ENCODE measurements at places on chromosomes 4 and X.

DNA sequence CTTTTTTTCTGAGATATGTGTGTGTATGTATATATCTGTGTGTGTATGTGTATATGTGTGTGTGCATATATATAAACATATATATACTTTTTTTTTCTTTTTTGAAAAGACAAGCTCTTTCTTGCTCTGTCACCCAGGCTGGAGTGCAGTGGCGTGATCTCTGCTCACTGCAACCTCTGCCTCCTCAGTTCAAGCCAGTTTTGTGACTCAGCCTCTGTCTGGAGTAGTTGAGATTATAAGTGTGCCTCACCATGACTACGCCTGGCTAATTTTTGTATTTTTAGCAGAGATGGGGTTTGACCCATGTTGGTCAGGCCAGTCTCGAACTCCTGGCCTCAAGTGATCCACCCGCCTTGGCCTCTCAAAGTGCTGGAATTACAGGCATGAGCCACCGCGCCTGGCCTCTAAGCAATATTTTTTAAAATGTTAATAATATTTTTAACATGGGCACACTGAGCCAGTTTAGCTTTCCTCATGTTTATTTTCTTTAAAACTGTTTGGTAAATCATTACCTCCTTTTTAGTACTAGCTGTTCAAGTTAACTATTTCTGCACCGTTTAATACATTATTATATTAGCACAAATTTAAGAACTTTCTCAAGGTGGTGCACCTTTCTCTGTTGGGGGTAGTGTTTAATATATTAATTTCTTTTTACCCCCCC, 33.3 kb downstream of the BBS12 start:
- DNase-seq: peak; percentile 94
- peak overlapping the region; percentile 99 for H3K27ac ChIP-seq
- peak overlapping the region; percentile 60 for H3K4me3 ChIP-seq
- H3K4me1 ChIP-seq: peaks cover 42% of the 10 kb centered on the region

- H3K27me3 ChIP-seq: no peaks in the 10 kb centered on the region
- no peak overlapping the region for H3K27ac ChIP-seq
- no peaks in the 10 kb centered on the region for H3K36me3 ChIP-seq
Measured at GRCh38 chr4:88993246-88993645, 63.7 kb downstream of the FAM13A start.

GRCh38 chr4:100175858-100176257, 14.4 kb downstream of the DDIT4L start:
- no peak for DNase-seq
- peaks cover 1% of the 10 kb centered on the region for H3K4me1 ChIP-seq
- no peaks in the 10 kb centered on the region for H3K27me3 ChIP-seq
- no peaks in the 10 kb centered on the region for H3K36me3 ChIP-seq
- H3K4me3 ChIP-seq: no peak overlapping the region

- H3K36me3 ChIP-seq: no peaks in the 10 kb centered on the region
- DNase-seq: no peak
- H3K27ac ChIP-seq: no peak overlapping the region
- no peak overlapping the region for H3K4me3 ChIP-seq
Measured at GRCh38 chr4:44256414-44256813, 192.2 kb downstream of the KCTD8 start.

- no peak overlapping the region for H3K27ac ChIP-seq
- DNase-seq: no peak
- 0 out of 2 replicates have a peak, but pooled peaks cover 5% of the 10 kb centered on the region for H3K4me1 ChIP-seq
Measured at GRCh38 chr4:145784036-145784435, 104.1 kb downstream of the C4orf51 start.

- no peak overlapping the region for H3K4me3 ChIP-seq
- H3K27me3 ChIP-seq: no peaks in the 10 kb centered on the region
- H3K27ac ChIP-seq: no peak overlapping the region
- H3K36me3 ChIP-seq: no peaks in the 10 kb centered on the region
- no peak for DNase-seq
Measured at GRCh38 chr4:114494246-114494803, 104.3 kb upstream of the UGT8 start.

DNA sequence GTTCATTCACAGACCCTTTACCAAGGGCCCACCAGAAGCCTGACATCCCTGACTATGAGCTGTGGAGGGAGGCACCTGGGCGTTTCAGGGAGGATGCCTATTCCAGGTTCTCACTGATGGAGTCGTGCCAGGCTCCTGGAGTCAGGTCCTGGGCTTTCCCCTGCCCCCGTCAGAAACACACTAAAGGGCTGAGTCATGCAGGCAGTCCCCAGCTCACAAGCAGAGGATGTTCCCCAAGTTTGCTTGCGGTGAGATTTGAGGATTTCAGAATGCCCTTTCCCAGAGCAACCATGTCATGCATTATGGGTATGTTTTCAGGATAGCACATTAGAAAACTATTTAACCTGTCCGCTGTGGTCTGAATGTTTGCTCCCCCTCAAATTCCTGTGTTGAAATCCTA, 45.2 kb downstream of the FHDC1 start:
- no peak for DNase-seq
- no peaks in the 10 kb centered on the region for H3K27me3 ChIP-seq
- H3K4me1 ChIP-seq: peaks cover 10% of the 10 kb centered on the region
- H3K36me3 ChIP-seq: no peaks in the 10 kb centered on the region
- H3K27ac ChIP-seq: no peak overlapping the region

GRCh38 chrX:20382518-20383297, 116.0 kb upstream of the RPS6KA3 start:
- H3K27me3 ChIP-seq: no peaks in the 10 kb centered on the region
- H3K36me3 ChIP-seq: no peaks in the 10 kb centered on the region
- no peak overlapping the region for H3K4me3 ChIP-seq
- H3K27ac ChIP-seq: no peak overlapping the region
- DNase-seq: peak; percentile 41

DNA sequence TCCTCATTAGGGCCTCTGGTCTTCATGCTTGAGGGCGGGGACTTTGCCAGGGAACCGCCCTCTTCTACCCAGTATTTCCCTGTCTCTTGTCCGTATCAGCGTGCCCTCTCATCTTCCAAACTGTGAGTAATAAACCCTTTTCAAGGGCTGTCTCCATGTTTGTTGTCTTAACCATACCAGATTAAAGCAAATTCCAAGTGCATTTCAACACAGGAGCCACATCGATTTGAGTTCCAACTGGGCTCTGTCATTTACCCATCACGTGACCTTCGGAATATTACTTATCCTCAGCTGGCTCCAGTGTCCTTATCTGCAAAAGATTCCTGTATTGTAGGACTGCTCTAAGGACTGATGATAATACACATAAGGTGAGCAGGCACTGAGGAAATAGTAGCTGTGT, 6.4 kb upstream of the PHEX start:
- H3K4me3 ChIP-seq: no peak overlapping the region

GRCh38 chr4:152805818-152806217, 26.1 kb downstream of the ARFIP1 start:
- H3K27ac ChIP-seq: no peak overlapping the region
- H3K4me3 ChIP-seq: no peak overlapping the region
- H3K4me1 ChIP-seq: peaks cover 10% of the 10 kb centered on the region

DNA sequence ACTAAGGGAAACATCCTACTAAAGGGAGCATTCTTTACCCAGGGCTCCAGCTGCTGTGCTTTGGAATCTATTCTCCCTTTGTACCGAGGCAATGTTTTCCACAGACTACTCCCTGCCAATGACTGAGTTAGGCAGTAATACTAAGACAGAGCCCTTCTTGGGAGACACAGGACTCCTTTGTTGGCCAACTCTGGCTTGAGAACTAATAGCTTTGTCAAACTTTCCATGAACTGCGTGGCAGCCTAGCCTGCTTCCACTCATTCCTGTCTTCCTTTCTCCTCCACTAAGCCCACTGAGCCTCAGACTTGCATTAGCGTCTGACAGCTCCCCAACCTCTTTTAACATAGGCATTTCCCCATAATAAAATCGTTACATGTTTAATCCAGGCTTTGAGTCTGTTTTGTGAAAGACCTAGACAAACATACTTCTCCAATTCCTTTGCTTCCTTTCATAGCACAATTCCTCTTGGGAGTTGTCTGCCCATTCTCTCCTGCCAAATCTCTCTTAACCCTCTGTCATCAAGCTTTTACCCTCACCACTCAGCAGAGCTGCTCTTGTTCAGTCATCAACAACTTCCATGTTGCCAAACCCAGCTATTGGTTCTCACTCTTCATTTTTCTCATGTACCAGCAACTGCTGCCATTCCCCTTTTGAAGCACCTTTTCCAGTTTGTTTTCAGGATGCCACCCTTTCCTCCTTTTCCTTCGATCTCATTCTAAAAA, 300.3 kb upstream of the IGFBP7 start:
- peaks cover 18% of the 10 kb centered on the region for H3K4me1 ChIP-seq
- H3K4me3 ChIP-seq: no peak overlapping the region
- H3K27ac ChIP-seq: peak overlapping the region; percentile 32

DNA sequence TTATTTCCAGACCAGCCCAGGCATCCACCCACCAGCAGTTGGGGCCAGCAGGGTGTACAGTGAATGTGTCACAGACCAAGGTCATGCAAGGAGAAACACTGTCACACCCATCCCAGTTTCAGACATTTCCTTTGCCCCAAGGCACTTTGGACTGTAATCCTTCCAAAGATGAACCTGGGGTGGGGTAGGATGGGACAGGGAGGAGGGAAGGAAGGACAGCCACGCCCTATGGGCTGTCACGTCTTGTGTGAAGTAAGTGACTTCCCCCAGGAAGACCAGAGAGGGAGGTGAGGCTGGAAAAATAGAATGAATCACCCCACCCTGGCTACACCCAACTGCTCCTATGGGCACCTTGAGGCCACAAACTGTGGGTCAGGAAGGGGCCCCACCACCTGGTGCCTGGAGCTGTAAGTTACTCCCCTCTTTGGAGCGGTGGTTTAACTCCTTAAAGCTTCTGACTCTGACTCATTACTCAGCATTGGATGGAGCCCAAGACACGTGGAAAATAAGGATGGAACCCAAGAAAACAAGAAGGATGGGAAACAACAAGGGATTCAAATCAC, 349.9 kb upstream of the KLF3 start:
- H3K4me1 ChIP-seq: peaks cover 23% of the 10 kb centered on the region
- no peaks in the 10 kb centered on the region for H3K27me3 ChIP-seq
- H3K36me3 ChIP-seq: no peaks in the 10 kb centered on the region
- H3K4me3 ChIP-seq: no peak overlapping the region

- DNase-seq: peak; percentile 84
- H3K4me1 ChIP-seq: peaks cover 33% of the 10 kb centered on the region
- no peaks in the 10 kb centered on the region for H3K36me3 ChIP-seq
- no peaks in the 10 kb centered on the region for H3K27me3 ChIP-seq
- peak overlapping the region; percentile 96 for H3K27ac ChIP-seq
- H3K4me3 ChIP-seq: 0 out of 2 replicates have a peak overlapping the region, but pooled peaks have one; percentile 9
Measured at GRCh38 chrX:22577181-22577580, 304.5 kb downstream of the CBLL2 start.

GRCh38 chr4:621296-622070, 3.9 kb upstream of the PDE6B start:
- DNase-seq: no peak
- H3K36me3 ChIP-seq: no peaks in the 10 kb centered on the region
- H3K4me1 ChIP-seq: no peaks in the 10 kb centered on the region
- H3K4me3 ChIP-seq: no peak overlapping the region
- H3K27ac ChIP-seq: no peak overlapping the region

GRCh38 chr4:140237616-140238350, 83.8 kb upstream of the MAML3 start:
- peaks cover 31% of the 10 kb centered on the region for H3K4me1 ChIP-seq
- H3K36me3 ChIP-seq: no peaks in the 10 kb centered on the region
- peak overlapping the region; percentile 61 for H3K4me3 ChIP-seq

DNA sequence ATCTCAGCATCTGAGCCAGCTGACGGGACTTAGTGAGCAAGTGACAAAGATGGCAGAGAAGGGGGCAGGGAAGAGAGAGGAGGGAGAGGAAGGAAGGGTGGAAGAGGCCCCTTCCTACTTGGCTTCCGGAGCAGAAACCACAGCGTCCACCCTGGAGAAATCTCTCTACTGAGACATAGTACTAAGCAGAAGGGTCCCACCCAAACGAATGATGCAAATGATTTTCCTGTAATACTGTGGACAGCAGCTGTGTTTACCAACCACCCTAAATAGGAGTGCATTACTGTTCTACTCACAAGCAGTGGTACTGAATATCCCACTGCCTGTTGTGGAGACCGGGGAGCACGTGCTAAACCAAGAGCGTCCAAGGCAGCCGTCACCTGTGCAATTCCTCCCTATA, 29.4 kb downstream of the DTHD1 start:
- no peak overlapping the region for H3K4me3 ChIP-seq
- DNase-seq: no peak
- H3K27ac ChIP-seq: no peak overlapping the region
- no peaks in the 10 kb centered on the region for H3K36me3 ChIP-seq

- DNase-seq: no peak
- no peak overlapping the region for H3K27ac ChIP-seq
- no peaks in the 10 kb centered on the region for H3K36me3 ChIP-seq
- no peaks in the 10 kb centered on the region for H3K4me1 ChIP-seq
- H3K4me3 ChIP-seq: no peak overlapping the region
- H3K27me3 ChIP-seq: no peaks in the 10 kb centered on the region
Measured at GRCh38 chrX:135741192-135741715, 26.7 kb downstream of the CT45A3 start.

GRCh38 chr4:179595671-179596410, 2153.6 kb upstream of the AGA start:
- DNase-seq: peak; percentile 1
- no peaks in the 10 kb centered on the region for H3K4me1 ChIP-seq
- no peaks in the 10 kb centered on the region for H3K27me3 ChIP-seq

DNA sequence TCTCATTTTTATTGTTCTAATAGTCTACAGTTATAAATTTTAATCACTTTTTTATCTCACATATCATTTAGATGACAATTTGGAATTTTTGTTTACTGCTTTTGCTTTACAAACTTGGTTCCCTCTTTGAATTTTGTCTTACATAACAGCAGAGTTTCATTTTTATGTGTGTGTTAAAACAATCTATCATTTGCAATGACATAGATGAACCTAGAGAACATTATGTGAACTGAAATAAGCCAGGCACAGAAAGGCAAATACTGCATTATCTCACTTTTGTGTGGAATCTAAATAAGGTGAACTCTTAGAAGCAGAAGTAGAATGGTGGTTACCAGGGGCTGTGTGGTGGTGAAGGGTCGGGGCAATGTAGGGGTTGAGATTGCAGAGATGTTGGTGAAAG, 170.7 kb downstream of the GASK1B start:
- H3K27ac ChIP-seq: no peak overlapping the region
- H3K4me1 ChIP-seq: no peaks in the 10 kb centered on the region
- no peaks in the 10 kb centered on the region for H3K27me3 ChIP-seq
- H3K36me3 ChIP-seq: no peaks in the 10 kb centered on the region

- peak overlapping the region; percentile 87 for H3K27ac ChIP-seq
- H3K4me3 ChIP-seq: peak overlapping the region; percentile 85
- peak; percentile 45 for DNase-seq
- H3K4me1 ChIP-seq: peaks cover 25% of the 10 kb centered on the region
Measured at GRCh38 chr4:54234497-54235205, 5.6 kb downstream of the PDGFRA start.

GRCh38 chr4:168503652-168504362, 7.0 kb downstream of the PALLD start:
- DNase-seq: no peak
- no peaks in the 10 kb centered on the region for H3K4me1 ChIP-seq
- no peaks in the 10 kb centered on the region for H3K27me3 ChIP-seq
- H3K4me3 ChIP-seq: no peak overlapping the region
- H3K36me3 ChIP-seq: no peaks in the 10 kb centered on the region
- H3K27ac ChIP-seq: no peak overlapping the region

- H3K4me3 ChIP-seq: no peak overlapping the region
- peaks cover 5% of the 10 kb centered on the region for H3K27me3 ChIP-seq
- peak; percentile 75 for DNase-seq
Measured at GRCh38 chr4:8176547-8177399, 18.2 kb upstream of the ABLIM2 start.

Measured in GM23248 (cell line).